Urothelium cell line (cell line): ENCODE measurements at places on chromosomes 5 and 9.

DNA sequence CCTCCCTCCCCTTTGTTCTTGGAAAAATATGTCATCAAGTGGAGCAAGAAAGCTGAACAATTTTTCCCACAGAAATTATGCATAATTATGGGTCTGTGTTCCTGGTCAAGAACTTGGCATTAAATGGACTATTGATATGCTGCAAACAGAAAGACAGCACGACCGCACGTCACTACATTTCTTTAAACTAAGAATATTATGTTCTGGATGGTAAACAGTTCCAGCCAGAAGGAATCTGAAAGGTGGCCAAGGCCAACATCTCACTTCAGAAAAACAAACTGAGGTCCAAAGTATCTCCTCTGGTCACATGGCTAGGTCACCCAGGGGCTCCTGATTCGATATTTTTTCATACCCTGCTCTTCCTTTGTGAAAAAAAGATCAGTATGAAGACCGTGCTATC is 173.3 kb upstream of the GAS1 start:
- no peak for DNase-seq

DNA sequence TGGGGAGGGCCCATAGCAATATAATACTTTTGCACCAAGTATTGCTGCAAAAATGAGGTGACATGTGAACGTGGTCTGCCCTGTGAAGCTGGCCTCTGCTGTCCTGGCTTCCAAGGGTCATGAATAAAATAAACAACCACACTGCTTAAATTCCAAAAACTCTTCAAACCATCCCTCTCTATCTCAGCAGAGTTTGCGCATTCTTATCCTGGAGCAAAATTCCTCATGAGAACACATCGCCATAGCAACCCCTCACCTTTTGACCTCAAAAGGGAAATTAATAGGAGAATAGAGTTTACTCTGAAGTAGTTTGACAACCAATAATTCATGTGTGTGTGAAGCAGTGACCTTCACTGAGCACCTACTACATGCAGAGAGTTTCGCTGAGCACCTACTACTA is 342.9 kb downstream of the SPOCK1 start:
- DNase-seq, result no peak

DNA sequence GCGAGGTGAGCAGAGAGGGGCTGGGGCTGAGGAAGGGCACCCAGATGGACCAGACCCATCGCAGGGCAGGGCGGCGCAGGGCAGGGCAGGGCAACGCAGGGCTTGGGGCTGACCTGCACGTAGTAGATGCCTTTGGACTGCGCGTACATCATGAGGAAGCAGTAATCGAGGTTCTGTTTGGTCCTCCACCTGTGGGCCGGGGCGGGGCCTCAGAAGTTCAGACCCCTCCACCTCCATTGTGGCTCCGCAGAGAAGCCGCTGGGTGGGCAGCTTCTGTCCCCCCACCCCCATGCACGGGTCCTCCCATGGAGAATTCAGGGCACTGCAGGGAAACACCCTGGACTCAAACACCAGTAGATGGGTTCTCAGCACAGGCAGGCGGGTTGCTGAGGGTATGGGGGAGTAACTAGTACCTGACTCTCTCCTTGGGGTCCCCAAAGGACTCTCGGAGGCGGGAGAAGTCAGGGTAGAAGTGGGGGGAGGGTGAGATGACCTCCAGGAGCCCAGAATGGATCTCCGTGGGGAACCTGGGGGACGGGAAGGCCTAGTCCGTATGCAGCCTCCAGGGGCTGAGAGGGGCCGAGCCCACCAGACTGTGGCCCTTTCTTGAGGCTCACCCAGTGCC is 6.4 kb downstream of the LTC4S start:
- no peak for DNase-seq

GRCh38 chr5:154309805-154310204 is 119.3 kb downstream of the GALNT10 start:
- DNase-seq, result no peak

DNA sequence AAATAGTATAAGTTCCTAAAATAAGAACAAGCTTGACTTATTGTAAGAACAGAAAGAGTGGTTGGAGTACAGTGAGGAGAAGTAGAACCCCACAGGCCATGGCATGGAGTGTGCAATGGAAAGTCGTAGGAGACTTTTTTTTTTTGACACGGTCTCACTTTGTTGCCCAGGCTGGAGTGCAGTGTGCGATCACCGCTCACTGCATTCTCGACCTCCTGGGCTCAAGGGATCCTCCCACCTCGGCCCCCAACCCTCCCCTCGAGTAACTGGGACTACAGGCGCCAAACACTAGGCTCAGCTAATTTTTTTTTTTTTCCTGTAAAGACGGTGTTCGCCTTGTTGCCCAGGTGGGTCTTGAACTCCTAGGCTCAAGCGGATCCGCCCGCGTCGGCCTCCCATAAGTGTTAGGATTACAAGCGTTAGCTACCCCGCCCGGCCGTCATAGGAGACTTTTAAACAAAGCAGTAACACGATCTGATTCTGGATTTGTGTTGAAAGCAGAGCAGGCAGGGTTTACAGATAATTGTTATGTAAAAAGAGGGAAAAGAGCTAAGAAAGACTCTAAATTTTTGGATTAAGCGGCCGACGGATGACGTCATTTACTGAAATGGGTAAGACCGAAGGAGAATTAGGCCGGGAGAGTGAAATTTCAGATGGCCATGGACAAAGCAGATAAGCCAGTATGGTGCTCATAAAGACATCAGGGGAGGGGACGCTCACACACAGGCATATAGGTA is 752 bp downstream of the TSTD2 start:
- no peak for DNase-seq

- DNase-seq, result no peak
These were observed 93.1 kb downstream of the PDE4D start for GRCh38 chr5:59800347-59800893.

- no peak for DNase-seq
These were observed 88.3 kb downstream of the RMI1 start for GRCh38 chr9:84068872-84069271.

DNA sequence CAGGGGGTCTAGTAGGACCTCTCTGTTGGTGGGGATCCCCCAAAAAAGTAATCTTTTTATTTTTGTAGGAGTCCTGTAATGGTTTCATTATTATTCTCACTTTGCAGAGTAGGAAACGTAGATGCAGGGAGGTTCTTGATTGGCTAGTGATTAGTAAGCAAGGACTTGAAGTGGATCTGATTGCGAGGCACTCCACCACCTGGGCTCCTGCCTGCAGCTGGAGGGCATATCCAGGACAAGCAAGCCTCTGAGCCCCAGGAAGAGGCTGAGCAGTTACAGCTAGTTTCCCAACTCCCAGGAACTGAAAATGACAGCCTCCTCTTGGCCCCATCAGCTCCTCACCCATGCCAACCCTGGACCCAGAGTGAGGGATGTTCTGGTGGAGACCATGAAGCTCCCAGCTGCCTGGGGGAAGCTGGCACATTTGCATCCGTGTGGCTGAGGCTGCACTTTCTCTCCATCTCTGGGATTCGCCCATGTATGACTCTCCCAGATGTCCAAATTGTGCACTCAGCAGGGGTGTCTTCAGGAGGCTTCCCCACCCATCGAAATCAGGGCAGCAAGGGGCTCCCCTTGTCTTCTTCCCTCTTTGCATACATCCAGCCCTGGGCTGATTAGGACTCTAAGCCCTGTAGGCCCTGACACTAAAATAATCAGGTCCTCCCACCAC is 10.2 kb downstream of the KCNIP1 start:
- no peak for DNase-seq

- DNase-seq, result no peak
These were observed 27.1 kb downstream of the ABLIM3 start for GRCh38 chr5:149168276-149168906.

- no peak for DNase-seq
These were observed 95.3 kb upstream of the FSTL4 start for GRCh38 chr5:133707629-133708028.

DNA sequence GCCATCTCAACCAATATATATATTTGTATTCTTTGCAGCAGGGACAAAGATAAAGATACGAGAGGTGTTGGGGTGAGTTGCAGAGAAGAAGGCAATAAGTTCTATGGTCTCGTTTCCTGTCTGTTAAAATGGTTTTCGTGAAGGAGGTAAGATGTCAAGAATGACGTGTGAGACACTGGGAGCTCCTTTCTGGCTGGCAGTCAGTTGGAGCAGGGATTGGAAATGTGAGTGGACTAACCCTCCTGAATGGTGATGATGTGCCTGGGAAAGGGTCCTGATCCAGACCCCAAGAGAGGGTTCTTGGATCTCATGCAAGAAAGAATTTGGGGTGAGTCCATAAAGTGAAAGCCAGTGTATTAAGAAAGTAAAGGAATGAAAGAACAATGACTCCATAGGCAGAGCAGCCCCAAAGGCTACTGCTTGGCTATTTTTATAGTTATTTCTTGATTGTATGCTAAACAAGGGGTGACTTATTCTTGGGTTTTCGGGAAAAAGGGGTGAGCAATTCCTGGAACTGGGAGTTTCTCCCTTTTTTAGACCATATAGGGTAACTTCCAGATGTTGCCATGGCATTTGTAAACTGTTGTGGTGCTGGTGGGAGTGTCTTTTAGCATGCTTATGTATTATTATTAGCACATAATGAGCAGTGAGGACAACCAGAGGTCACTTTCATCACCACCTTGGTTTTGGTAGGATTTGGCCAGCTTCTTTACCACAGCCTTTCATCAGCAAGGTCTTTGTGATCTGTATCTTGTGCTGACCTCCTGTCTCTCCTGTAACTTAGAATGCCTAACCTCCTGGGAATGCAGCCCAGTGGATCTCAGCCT is 53.7 kb downstream of the SPATA31C2 start:
- no peak for DNase-seq

- DNase-seq, result no peak
These were observed 1853.8 kb downstream of the EFNA5 start for GRCh38 chr5:105816961-105817360.

- DNase-seq, result no peak
These were observed 34.4 kb downstream of the CFAP90 start for GRCh38 chr5:7816535-7816901.

- DNase-seq, result no peak
These were observed 28.5 kb upstream of the LHX2 start for GRCh38 chr9:123983047-123983446.

DNA sequence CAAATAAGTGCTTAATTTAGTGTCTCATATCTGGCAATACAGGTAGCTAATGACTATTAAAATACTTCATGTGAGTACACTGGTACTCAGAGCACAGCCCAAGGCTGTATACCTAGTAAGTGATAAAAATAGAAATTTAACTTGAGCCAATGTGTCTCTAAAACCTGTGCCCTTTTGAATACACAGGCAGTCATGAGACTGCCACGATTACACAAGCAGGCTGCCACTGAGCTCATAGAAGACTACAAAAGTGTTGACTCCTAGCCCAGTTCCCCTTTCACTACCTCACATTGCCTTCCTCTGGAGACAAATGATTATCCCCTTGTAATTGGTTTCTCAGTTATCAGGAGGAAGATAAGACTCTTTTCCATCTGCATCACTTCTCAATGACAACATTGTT is 66.3 kb upstream of the PAPPA start:
- DNase-seq, result no peak

DNA sequence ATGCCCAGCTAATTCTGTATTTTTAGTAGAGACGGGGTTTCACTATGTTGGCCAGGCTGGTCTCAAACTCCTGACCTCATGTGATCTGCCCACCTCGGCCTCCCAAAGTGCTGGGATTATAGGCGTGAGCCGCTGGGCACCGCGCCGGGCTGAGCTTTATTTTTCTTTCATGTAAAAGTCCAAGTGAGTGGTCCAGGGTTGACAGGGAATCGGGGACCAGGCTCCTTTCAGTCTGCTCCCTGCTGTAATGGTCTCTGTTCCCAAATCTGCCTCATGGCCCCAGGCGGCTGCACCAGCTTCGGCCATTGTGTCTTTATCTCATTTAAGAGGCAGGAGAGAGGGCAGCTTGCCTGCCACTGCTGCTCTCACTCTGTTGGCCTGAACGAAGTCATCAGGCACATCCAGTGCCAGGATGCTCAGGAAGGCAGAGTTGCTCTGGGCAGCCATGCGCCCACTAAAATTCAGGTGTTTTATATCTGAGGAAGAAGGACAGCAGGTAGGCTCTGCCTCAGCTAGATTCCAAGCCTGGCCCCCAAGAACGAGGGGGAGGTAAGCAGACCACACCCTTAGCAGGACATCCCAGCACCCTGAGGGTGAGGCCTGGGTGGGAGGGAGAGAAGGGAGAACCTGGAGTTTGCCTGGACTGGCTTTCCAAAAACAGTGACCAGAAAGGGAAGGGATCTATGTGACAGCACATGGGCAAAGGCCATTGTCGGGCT is 1.7 kb upstream of the CCDC183 start:
- no peak for DNase-seq

GRCh38 chr9:113506090-113506589 is 42.6 kb downstream of the RGS3 start:
- DNase-seq, result no peak

DNA sequence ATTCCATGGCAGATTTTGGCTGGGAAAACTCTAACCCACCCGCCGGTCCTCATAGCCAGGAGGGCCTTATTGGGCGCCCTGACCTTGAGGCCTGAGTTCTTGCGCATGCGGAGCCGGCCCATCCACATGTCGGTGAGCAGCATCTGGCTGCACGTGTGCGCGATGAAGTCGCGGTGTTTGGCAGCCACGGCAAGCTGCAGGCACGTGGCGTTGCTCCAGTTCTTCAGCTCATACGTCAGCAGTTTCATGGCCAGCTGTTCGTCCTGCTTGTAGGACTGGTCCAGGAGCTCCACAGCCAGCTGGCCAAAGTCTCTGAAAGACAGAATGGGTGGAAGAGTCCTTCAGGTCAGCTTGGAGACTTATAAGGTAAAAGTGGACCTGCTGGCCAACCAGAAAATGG is 204.3 kb upstream of the KLF9 start:
- no peak for DNase-seq

DNA sequence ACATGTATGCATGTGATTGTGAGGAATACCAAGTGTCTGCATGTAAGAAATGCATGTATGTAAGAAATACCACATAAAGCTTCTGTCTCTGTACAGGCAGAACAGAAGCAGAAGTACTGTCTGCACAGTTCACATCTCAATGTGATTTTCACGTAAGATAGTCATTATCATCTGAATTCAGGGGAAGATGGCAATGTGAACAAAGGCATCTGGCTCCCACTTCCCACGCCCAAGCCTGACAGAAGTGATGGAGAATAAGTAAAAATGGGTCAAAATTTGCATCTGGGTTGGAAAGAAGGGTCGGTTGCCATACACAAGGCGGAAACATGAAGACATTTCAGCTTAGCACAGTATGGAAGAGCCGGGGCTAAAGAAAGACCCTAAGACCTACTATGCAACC is 71.7 kb downstream of the SUSD1 start:
- DNase-seq, result no peak
